Left hindlimb (tissue), 1 donor: ENCODE measurements at places on chromosomes 11 and 22.

DNA sequence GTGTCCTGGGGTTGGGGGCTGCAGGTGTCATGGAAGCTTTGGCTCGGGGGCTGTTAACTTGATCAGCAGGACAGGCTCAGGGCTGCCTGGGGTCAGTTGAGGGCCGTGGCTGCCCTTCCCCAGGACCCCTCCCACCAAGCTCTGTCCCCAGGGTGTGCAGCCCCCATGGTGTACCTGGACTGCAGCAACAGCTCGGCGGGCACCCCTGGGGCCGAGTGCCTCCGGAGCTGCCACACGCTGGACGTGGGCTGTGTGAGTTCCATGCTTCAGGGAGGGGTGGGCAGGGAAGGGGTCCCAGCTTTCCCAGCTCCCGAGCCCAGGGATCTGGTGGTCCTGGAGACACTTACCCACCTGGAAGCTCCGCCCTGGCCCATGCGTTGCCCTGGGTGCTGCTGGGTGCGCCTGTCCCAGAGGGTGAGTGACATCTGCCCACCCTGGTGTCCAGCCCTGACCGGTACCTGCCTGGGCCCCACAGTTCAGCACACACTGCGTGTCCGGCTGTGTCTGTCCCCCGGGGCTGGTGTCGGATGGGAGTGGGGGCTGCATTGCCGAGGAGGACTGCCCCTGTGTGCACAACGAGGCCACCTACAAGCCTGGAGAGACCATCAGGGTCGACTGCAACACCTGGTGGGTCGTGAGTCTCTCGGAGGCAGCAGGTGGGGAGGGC, 11.3 kb downstream of the MUC5B start:
- DNase-seq: peak; percentile 23

DNA sequence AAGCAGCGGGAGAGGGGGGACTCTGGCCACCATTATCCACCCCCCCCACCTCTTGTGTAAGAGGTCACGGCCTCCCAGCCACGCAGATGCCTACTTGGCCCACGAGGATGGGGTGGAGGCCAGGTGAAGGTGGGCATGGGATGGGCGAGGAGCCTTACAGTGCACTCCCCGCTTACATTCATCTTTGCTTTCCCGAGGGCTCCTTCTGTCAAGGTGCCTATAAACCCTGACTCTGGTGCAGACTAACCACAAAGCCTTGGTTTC, 13.1 kb downstream of the NPTXR start:
- no peak for DNase-seq

DNA sequence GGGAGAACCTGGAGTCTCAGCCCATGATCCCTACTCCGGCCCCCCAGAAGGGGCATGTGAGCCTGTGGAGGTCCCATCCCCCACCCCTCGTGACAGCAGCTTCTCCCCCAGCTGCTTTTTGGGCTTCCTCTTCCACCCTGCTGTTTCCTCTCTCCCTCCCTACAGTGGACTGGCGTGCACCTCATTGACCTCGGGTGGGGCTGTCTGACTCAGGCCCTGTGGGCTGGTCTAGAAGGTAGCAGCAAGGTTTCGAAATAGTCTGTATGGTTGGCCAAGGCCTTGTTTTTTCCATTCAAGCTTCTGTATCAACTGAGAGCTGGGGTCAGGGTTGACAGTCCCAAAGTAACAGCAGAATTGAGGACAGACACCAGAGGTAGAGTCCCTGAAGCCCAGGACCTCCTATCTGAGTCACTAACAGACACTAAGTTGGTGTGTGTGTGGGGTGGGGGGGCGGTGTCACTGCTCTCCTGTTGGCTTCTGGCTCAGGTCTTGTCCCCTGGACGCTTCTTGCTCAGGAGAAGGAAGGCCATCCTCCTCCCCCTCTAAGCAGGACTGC, 7.7 kb downstream of the SLC37A2 start:
- peak; percentile 49 for DNase-seq

DNA sequence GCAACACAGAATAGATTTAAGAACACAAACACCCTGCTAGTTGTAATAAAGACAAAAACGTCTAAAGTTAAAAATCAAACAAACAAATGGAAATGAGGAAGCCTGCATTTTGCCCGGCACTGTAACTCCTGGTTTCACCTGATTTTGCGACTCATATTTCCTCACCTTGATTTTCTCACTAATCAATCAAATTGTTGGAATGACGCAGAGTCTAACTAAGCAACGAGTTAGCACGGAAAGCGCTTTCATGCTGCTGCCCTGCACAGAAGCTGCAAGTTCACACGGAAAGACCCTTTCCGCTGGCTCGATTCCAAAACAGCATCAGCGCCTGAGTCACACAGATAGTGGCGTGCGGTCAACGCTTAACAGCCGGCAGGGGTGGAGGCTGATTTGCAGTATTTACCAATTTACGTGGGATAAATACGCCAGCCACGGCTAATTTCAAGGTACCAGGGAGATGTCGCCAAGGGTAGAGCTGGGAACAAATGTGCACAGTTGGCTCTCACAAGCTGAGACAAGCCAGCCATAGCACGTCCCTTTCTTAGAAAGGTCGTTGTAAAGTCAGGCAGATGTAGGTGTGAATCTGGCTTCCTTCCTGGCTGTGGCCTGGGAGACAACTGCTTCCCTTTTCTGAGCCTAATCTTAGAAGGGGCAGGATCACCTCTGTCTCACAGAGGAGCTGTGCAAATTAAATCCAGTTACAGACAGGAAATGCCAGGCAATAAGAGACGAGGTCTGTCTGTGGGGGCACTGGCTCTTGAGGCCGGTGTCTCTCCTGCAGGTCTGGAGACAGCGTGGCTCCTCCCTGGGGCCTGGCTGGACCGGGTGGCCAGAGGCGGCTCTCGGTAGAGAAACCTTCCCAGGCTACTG, 76.9 kb upstream of the TTLL12 start:
- DNase-seq: peak; percentile 72

DNA sequence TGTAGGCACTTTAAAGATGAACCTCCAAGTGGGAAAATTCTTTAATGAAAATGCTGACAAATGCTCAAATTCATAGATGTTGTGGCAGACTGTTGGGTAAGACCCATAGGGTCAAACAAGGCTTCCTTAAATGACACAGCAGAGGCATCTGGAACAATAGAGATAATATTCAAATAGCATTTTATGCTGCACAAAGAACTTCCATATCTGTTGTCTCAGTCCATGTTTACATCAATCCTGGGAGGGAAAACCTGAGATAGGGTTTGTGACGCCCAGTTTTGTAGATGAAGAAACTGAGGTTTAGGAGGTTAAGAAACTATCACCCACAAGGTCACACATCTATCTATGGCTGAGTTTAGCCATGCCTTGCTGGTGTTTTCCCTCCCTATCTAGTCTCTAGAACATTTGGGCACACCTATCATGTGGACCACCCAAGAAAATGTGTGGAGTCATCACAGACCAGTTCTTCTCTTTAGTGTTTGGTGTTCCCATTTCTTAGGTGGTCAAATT, 106.4 kb downstream of the EHF start:
- no peak for DNase-seq

DNA sequence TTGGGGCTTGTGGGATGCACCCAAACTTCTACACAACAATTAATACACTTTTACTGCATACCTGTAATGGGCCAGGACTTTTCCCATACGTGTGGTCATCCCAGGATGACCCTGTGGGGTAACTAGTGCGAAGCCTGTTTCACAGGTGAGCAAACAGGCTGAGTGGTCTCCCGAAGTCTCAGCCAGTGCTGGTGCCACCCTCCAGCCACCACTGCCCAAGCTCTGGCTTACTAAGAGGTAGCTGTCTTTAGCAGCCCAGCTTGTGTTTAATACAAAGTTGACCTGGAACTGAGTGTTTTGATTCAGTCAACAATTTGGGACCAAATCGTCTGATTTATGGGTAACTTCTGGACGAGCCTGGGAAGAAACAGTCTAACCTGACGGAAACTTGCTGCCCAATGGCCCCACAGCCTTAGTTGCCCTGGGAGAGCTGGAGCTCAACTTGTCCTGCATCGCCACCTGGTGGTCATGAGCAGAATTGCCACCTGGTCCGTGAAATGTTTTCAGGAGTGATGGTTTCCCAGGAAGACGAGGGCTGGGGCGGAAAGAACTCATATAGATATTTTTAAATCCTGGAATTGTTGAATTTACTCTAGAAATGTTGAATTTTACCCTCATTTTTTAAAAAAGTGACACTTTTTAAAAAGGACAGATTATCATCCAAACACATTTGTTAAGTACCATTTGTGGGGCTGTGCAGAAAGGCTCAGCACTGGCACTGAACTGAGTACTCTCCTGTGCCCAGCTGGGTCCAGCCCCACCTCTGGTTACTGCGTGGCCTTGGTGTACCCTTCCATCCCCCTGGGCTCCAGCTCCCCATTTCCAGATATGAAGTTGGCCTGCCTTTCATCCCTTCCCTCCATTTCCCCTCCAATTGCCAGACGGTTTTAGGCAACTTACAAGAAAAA, 95.5 kb upstream of the PARVA start:
- peak; percentile 83 for DNase-seq

DNA sequence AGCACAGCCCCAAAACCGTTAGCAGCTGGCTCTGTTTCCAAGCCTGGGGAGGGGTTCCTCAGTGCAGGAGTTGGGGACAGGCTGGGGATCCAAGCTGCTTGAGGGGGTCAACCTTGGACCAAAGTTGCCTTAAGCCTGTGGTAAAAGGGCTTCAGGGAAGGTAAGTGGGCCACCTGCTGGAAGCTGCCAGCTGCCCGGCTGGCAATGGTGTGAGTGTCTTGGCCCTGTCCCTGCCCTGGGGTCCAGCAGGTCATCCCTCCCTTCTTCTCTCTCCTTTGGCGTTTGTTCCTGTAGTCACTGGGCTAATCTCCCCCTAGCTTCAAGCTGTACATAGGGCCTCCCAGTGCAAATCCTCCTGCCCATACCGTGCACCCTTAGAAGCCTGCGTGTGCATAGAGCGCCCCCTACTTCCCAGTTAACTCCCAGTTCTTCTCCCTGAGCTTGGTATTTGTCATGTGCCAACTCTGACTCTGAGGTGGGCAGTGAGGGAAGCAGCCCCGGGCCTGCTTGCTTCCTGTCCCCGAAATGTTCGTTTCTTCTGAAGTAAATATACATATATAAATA, 4.4 kb downstream of the TMEM258 start:
- no peak for DNase-seq

DNA sequence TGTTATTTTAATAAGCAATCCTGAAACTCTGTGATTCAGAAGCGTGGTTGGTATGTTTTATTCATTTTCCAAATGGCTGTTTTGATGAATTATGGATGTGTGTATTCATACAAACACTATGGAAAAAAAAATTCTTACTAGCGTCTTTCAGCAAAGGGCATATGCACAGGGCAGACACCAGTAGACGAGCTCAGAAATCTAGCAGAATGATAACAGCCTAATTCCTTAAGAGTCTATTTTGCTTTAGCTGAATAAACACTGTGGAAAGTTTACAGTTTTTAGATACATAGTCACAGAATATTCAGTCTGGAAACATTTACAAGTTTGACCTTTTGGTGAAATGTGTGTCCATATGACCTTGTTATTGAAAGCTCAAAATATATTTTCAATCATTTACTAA, 418.8 kb upstream of the LUZP2 start:
- no peak for DNase-seq

GRCh38 chr11:80365980-80366379, 925.1 kb upstream of the TENM4 start:
- no peak for DNase-seq

DNA sequence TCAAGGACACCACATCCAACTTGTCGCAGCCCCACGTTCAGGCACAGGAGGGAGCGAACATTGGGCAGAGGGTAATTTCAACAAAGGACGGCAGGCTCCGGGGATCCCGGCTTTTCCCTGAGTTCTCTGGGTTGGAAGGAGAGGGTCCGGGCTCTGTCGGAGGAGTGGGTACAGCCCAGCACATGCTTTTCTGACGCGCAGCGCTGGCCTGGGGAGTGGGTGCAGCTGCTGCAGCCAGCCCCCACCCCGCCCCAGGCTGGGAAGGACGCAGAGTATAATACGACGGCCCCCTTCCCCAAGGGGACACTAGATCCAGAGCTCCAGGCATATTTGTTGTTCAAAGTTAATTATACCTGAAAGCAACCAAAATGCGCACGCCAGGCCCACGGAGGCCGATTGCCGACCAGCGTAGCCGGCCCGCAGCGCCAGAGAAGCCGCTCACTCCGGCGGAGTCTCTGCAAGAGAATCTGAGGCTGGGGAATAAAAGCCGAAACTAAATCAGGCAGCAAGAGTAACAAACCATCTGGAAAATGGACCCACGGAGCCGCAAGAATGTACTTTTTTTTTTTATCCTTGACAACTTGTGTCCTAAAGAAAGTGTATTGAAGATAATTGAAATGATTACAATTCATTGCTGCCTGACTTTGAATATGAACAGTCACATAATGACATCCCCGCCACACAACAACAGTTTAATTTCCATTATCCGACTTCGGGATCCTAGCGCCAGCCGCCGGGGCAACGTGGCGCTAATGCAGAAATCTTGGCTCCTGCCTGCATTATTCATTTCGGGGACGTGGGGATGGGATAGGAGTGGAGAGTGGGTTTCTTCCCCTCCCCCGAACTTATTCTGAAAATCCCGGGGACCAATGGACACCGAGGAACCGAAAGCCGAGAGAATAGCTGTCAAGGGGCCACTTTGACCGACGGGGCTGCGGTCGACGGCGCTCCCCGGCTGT, 14.0 kb upstream of the PAX6 start:
- DNase-seq: no peak

- DNase-seq: no peak
These were observed 52.6 kb downstream of the SLC1A2 start for GRCh38 chr11:35366798-35367197.

- no peak for DNase-seq
These were observed 92.0 kb downstream of the ZC3H12C start for GRCh38 chr11:110185121-110185591.

- peak; percentile 75 for DNase-seq
These were observed 55.7 kb downstream of the MYH9 start for GRCh38 chr22:36331912-36332622.

- peak; percentile 84 for DNase-seq
These were observed 52.0 kb downstream of the KCNJ1 start for GRCh38 chr11:128814856-128815705.

GRCh38 chr11:93524858-93525257, 18.3 kb downstream of the SMCO4 start:
- DNase-seq: no peak

- no peak for DNase-seq
These were observed 71.4 kb upstream of the LINC01488 start for GRCh38 chr11:69409812-69410645.

- DNase-seq: peak; percentile 10
These were observed 1.8 kb downstream of the DCPS start for GRCh38 chr11:126305699-126306098.

DNA sequence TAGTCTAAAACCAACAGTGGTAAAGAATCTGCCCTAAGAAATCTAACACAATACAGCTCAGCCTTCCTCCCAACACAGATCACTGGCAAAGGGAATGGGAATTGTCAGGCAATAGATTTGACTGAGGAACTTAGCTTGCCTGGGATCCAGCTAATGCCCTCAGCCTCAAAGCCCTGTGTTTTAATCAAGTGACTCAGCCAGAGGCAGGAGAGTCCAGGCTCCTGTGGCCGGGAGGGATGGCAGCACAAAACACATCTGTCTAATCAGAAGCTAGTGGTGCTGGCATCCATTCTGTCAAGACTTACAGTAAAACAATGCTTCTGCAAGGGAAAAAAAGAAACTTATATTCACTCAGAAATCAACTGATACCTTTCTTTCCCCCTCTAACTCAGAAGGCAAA, 5.6 kb downstream of the SYTL2 start:
- no peak for DNase-seq
